ENCODE measurements at places on chromosomes 4 and X.
A peak's percentile ranks its signal among the peaks of the same experiment; 100 is the strongest.

- no peak for DNase-seq
Measured at GRCh38 chr4:187562345-187562744, 433.2 kb upstream of the ZFP42 start.

DNA sequence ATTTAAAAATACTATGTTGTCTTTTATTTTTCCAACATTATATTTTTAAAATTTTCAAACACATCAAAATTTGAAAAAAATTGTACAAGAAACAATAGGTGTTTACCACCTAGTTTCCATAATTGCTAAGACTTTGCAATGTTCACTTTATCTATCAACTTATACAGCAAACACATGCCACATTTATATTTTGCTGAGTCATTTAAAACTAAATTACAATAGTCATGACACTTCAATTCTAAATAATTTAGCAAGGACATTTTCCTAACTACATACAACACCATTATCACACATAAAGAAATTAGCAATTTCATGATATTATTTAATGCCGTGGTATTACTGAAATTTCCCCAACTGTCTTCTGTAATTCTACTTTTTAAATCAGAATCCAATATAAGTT lies 600.4 kb upstream of the CPXCR1 start:
- DNase-seq, result no peak

GRCh38 chr4:138225477-138225876 lies 16.7 kb downstream of the SLC7A11 start:
- no peak for DNase-seq

DNA sequence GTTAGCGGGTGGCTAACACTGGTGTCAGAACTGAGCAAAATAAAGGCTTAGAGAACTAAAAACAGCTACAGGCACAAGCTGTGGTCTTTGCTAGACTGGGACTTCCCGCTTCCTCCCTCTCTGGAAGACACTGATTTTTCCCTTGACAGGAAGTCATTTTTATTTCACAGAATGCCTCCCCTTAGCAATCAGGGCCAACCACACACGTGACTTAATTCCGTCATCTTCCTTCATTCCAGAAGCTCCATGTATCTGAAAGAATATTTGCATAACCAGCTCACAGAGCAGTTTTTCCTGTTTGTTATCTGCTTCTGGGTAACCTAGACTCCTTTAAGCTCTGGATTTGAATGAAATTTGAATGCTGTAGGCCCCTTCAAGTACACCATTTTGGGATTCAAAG lies 327.5 kb upstream of the FRG1 start:
- no peak for DNase-seq

- no peak for DNase-seq
Measured at GRCh38 chr4:141652161-141652778, 15.9 kb downstream of the IL15 start.

DNA sequence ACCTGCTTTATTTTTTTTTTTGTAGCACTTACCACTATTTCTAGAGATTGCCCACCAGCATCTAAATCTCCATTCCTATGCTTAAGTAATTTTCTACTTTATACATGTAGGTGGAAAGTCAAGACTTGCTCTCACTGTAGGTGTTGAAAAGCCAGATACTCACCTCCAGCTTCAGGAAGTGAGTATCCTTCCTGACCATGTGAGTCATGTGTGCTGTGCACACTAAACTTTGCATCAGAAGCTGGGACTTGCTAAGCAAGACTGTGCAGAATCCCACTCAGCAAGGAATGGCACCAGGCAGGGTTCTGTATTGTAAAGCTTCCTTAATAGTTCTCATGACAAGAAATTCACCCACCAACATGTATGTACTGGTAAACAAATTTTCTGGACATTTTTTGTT lies 151.8 kb downstream of the POU4F2 start:
- DNase-seq, result no peak

DNA sequence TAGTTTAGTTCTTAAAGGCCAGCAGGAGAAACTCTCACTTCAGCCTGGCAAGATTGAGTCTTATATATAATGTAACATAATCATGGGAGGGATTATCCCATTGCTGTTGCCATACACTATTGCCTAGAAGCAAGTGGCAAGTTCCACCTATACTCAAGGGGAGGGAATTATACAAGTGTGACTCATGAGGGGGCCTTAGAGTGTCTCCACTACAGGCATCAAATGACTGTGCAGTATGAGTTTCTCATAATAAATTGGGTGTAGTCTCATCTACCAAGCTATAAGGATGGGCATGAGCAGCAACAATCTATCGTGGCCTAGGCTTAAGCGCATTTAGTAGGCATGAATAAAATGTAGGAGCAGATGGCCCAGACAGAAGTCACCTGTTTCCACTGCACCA lies 89.1 kb upstream of the C1GALT1C1 start:
- DNase-seq, result no peak

DNA sequence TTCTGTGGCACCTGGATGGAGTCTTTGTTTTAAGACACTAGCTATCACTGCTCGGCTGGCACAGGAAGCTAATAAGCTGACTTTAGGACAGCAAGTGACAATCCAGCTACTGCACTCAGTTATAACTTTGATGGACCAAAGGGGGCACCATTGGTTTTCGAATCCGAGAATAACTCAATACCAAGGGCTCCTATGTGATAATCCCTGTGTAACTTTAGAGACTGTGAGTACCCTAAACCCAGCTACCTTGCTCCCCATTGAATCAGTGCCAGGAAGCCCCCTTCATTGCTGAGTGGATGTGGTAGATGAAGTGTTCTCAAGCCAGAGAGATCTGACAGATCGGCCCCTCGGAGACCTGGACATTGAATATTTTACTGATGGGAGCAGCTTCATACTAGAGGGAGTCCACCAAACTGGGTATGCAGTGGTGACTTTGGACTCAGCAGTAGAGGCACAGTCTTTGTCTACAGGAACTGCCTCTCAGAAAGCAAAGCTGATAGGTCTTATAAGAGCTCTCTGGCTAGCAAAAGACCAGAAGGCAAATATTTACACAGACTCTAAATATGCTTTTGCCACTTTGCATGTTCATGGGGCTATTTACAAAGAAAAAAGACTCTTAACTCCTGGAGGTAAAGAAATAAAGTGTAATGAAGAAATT lies 35.5 kb upstream of the UGT2B7 start:
- no peak for DNase-seq

DNA sequence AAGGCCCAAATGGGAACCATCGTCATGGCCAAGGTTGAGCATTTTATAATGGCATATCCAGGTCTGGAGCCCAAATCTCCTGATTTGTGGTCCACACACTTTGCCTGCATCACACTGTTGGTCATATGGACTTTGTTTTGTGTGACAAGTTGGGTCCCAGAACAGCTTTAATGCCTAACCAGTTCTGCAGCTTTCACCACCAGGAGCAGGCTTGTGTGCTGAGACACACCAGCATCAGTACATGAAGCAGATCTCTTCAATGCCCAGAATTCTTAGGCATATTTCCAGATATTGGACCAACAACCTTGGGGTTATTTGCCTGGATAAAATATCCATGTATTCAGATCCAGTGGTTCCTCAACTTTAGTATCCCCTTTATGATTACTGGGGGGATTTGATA lies 371.3 kb downstream of the FBXW7 start:
- DNase-seq, result no peak

DNA sequence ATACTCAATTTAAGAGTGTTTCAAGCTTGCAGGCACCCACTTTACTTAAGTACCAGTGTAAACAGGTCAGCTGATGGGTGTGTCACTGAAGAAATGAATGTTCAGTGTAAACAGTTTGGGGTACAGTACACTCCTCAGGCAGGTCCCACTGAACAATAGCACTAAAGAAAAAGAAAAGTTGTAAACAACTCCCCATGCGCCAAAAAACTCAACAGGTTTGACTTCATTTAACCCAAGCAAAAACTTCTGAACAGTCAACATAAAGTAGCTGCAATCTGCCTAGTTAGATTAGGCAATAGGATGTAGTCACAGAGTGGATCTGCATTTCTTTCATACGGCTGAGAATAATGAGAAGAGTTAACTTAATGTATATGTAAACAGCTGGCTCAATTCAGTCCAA lies 93.2 kb downstream of the FAM13A start:
- no peak for DNase-seq

- no peak for DNase-seq
Measured at GRCh38 chrX:9438933-9439494, 25.8 kb upstream of the TBL1X start.

DNA sequence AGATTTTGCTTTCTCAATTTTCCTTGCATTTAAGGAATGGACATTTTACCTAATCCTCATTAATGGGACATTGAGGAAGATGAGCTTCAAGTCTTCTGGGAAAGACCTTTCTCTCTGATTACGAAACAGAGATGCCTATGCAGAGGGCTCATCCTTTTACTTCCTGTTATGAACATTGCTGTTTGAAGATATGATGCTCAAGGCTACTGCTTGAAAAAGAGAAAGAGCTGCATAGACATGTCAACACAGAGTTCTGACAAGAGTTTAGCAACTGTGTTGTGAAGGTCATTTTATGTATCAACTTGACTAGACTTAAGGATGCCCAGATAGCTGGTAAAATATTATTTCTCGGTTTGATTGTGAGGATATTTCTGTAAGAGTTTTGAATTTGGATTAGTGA lies 13.8 kb upstream of the GNPDA2 start:
- DNase-seq, result no peak

GRCh38 chr4:85107553-85107952 lies 141.1 kb upstream of the WDFY3 start:
- no peak for DNase-seq

- DNase-seq, result no peak
Measured at GRCh38 chr4:156830351-156830750, 141.2 kb downstream of the PDGFC start.

GRCh38 chr4:98318521-98318920 lies 57.3 kb downstream of the RAP1GDS1 start:
- DNase-seq, result no peak

DNA sequence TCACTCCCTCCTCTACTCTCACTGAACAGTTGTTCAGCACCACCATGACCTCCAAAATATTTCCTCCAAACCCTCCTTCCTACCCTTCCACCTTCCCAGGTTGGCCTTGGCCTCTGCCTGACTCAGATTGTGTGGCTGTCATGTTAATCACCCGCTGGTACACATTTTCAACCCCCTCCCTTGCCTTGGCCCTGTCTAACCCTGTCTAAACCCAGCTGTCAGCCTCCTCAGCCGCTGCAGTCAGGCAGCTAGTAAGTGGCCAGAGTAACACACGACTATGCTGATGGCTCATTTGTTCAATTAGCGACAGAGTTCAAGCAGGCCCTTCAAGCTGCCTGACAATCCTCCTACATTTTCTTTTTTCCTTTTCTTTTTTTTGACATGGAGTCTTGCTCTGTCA lies 18.0 kb downstream of the ING2 start:
- no peak for DNase-seq

DNA sequence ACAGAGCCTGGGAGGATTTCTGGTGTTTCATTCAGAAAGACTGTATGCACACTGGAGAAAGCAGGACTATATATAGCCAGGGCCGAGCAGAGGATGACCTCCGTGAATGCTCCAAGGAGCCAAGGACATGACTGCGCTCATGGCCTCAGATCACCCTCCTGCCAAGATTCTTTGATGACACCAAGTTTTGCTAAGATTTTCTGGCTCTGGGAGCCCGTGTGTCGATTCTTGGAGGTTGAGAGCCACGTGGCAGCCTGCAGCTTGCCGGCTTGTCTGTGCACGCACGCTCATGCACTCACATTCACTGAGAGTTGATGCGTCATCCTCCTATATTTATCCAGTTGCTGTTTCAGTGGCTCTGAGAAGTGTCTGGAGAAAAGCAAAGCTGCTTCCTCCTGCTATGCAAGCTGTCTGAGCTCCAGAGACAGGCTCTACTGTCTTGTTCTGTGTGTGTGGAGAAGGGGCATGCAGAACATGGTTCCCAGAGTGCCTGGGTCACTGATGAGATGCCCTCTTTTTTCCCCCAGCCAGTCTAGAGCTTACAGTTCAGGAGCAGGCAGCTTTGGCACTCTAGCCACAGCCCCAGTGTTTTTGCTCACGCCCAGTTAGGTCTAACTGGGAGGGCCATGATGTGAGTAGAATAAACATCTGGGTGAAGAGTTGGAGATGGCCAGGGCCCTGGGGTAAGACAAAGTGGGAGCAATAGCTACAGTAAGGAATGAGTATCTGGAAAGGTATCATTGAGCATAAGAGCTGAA lies 64.9 kb upstream of the SCOC start:
- DNase-seq, result peak; percentile 16

GRCh38 chr4:90904021-90904420 lies 776.8 kb downstream of the CCSER1 start:
- no peak for DNase-seq

- no peak for DNase-seq
Measured at GRCh38 chr4:145132511-145133098, 34.5 kb downstream of the ABCE1 start.

DNA sequence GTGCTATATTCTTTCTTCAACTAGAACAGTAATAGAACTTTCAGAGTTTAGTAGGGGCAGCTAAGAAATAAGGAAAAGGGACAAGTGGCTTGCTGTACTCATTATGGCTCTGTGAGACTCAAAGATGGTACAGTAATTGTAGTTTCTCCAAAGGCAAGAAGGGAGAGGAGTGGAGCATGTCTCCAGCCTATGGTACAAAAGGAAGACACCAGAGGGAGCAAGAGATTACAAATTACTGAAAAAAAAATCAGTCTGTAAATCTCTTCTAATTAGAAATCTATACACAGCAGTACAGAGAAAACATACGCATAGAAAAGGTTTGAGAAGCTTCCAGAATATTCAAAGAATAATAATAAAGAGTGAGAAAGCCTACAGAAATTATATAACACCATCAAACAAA lies 61.4 kb downstream of the KLHL4 start:
- no peak for DNase-seq

GRCh38 chrX:136806891-136807410 lies 26.2 kb upstream of the ARHGEF6 start:
- DNase-seq, result no peak

GRCh38 chrX:38332505-38332904 lies 5.2 kb upstream of the RPGR start:
- no peak for DNase-seq

GRCh38 chrX:120768254-120768653 lies 107.4 kb downstream of the CT47B1 start:
- no peak for DNase-seq

DNA sequence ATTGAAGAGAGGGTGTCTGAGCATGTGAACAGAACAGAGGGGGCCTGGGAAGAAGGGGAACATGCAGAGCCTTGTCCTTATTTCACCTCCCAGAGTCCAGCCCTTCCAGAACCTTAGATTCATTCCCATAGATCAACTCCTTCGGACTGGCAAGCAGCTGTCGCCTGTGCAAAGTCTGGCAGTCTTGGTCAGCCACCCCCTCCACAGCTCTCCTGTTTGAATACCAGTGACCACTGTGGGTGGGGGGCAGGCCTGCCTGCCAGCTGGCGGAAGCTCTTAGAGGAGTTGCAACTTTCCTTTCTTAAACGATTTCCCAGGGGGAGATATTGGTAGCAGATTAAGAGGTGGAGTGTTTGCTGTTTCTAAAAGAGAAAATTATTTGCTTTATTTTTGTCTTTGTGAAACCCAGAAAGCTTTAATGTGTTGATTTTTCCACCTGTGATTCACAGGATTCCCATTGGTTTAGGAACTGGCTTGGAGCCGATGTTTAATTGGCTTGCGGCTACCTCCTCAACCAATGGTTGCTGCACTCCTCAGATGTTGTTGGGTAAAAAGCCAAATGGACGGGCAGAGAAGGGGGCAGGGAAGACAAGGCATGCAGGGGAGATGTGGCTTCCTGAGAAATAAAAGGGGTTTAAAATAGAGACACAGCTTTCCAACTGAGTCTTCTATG lies 62.2 kb upstream of the PRPS1 start:
- DNase-seq, result no peak

GRCh38 chrX:47273011-47273730 lies 40.4 kb downstream of the USP11 start:
- no peak for DNase-seq

GRCh38 chr4:20095805-20096541 lies 155.7 kb upstream of the SLIT2 start:
- DNase-seq, result no peak

Measured in ascending aorta (tissue), 2 donors.